Stimulated activated CD8-positive, alpha-beta memory T cell treated with anti-CD3 and anti-CD28 coated beads, Interleukin-2, amount 100 ng/mL, for 48 hours (primary cell): ENCODE measurements at places on chromosomes 13 and 19.

DNA sequence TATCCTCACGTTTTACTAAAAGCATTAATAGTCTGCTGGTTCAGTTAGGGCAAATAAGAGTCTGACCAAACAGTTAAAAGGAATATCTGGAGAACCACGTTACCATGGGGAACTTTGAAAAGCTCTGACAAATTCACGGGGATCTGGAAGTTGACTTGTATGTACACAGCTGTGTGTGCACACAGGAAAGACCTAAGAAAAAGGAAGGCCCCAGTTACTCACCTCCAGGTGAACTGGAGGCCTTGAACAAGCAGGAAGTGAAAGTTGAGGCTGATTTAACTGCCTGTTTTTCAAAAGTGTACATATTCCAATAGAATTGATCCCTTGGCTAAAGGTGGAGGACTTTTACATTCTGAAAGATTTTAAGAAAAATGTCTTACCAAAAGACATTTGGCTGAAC lies 1891.6 kb upstream of the PCDH20 start:
- no peak for DNase-seq

DNA sequence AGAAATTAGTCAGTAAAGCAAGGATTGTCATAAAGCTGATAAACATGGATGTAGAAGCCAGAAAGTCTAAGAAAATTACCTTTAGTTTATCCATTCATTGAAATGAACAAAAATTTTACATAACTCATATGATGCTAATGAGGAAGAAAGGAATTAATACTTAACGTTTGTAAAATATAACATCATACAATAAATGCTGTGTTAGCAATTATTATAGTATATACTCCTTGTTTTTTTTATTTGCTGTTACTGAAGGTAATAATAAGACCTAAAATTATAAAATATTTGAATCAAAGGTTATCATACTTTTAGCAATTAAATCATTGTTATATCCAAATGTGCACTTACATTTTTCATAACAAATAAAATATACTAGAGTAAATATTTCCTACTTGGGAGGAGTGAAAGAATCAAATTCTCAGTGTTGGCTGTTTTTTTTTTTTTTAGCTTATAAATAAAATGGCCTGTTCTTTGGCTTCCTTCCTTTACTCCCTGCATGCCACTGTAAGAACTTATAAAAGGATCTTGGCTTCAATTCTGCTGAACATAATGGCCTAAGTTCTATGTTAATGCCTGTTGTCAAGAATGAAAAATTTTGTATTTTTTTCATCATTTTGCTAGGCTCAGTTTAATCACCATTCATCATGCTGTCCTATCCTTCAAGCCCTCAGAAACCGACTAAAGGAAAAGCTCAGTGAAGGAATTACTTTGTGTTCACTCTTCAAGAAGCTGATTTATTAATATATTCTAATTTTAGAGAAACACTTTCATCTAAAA lies 167.4 kb upstream of the SLITRK1 start:
- DNase-seq, result no peak

GRCh38 chr13:23751195-23751594 lies 138.0 kb downstream of the MIPEP start:
- DNase-seq, result no peak

GRCh38 chr19:40721936-40722661 lies 5.2 kb downstream of the ITPKC start:
- DNase-seq, result no peak

- DNase-seq, result no peak
Observed at GRCh38 chr13:71727662-71728061, 139.3 kb downstream of the DACH1 start.
